ENCODE measurements at places on chromosomes 11 and 22.

- DNase-seq, result no peak
These were observed 91.9 kb upstream of the SOX6 start for GRCh38 chr11:16448123-16448717.

DNA sequence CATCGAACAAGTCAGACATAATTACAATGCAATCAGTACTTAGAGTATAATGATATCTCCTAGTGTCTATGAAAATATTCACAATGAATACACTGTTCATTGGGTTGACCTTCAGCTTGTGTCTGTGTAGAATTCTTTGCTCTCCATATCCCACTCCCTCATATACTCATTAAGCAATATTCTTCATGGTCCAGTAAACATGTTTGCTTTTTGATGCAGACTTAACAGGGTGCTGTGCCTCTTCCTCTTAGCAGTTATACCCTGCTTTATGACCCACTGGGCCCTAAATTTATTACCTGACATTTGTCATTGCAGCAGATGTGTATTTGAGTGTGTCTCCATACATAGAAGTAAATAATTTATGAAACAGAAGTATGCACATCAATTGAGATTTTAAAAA lies 352.5 kb upstream of the CCDC179 start:
- DNase-seq, result no peak

- DNase-seq, result no peak
These were observed 22.3 kb downstream of the SHANK3 start for GRCh38 chr22:50694766-50695420.

GRCh38 chr11:128399251-128400121 lies 187.9 kb downstream of the ETS1 start:
- peak; percentile 92 for DNase-seq

DNA sequence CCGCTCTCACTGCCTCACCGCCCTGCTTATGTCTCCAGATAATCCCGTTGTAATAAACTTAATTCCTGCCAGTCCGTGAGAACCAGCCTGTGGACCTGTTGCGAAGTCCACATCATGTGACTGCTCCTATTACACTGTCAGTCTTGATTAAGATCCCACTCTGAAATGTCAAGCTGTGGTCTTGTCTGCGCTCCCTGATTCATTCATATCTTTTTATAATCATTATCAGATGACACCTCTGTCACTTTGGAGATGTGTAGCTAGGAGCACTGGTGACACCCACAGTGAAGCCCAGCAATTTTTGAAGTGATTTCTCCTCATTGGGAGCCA lies 377.3 kb downstream of the TBC1D22A start:
- DNase-seq, result no peak

DNA sequence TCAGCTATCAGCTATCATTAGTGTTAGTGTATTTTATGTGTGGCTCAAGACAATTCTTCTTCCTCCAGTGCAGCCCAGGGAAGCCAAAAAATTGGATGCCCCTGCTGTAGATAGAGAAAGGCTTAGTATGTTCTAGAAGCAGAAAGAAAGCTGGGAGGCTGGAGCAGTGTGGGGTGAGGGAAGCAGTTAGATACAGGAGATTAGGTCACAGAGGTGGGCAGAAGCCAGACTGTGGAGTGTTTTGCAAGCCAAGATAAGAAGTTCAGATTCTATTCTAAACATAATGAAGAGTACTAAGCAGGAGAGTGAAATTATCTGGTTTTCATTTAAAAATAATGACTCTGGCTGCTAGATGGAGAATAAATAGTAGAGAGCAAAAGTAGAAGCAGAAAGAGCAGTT lies 381.7 kb downstream of the DCDC1 start:
- DNase-seq, result no peak

GRCh38 chr11:111735262-111736116 lies 30.7 kb downstream of the PPP2R1B start:
- DNase-seq, result peak; percentile 98

GRCh38 chr11:6900327-6900999 lies 8.2 kb upstream of the OR2D2 start:
- DNase-seq, result peak; percentile 1

- no peak for DNase-seq
These were observed 95.3 kb downstream of the DBX1 start for GRCh38 chr11:20064961-20065405.

GRCh38 chr11:79547256-79547655 lies 106.4 kb upstream of the TENM4 start:
- peak; percentile 12 for DNase-seq

DNA sequence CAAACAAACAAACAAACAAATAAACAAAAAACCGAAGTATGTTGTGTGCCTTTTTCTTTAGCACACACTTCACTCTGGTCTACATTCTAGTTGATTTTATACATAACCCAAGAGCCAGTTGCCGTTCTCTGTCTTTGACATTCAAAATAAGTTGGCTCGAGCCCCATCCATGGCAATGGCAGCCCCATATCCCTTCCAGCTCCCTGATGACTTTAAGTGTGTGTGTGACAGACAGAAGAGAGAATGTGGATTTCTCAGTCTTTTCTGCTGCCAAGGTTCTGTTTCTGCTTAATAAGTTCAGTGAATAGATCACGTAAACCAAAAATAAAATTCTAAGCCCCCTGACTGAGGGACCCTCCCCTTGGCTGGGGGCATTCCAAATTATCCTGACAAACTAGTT lies 100.6 kb upstream of the TENM4 start:
- no peak for DNase-seq

- no peak for DNase-seq
These were observed at the start of gene PRG2 for GRCh38 chr11:57390535-57390934. TSS of gene PRG2 (minus strand) at chr11:57390650. CDS start at chr11:57389944, 706 bp downstream.

DNA sequence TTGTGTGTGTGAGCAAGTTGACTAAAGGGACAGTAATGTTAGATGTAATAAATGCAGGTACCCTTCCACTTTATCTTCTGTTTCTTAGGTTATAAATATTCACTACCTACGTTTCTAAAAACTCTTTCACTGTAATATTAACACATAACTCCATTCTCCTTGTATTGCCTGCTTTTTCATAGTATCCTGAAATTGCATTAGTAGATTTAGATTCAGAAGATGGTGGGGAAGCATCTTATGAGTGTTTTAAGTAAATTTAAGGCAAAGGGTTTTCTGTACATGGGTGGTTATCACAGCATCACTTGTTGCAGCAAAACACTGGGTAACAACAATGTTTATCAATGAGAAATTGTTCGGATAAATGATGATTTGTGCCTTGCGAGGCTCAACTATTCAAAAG lies 115.2 kb upstream of the VPREB1 start:
- DNase-seq, result no peak

GRCh38 chr11:46382646-46383403 lies 1.4 kb downstream of the MDK start:
- peak; percentile 53 for DNase-seq

DNA sequence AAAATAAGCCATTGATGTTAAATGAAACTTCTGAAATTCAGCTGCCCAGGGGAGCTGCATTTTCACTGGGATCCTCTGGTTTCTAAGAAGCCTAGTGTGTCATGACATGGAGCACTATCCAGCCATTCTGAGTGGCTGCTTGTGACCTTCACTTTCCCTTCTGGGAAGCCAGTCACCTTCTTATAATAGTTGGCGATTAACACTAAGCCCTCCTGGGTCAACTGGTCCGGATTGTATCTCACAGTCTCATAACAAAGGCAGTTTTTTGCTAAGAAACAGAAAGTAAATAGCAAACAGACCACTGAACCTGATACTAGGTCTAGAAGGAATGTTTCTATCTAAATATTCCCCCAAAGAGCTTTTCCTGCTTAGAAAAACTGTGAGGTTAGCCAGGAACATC lies 7.9 kb downstream of the CSRP3 start:
- DNase-seq, result peak; percentile 39

GRCh38 chr11:62922653-62923431 lies 1.7 kb upstream of the CHRM1 start:
- DNase-seq, result no peak

Measured in iris pigment epithelial cell (primary cell).